ENCODE measurements at places on chromosomes 6 and 20. TPM values are rescaled to one million over a fixed set of nuclear protein-coding genes. Genes with fewer than 3 reads are reported as not detected.

Gene FABP7
- total RNA-seq = not detected

Gene BMP6
- total RNA-seq = 1.3 TPM

Gene PRKN
- not detected for total RNA-seq

Gene C6orf141
- 43.8 TPM for total RNA-seq

Gene ZC2HC1B
- total RNA-seq = not detected

Gene BPIFA3
- not detected for total RNA-seq

Gene OR5V1
- not detected for total RNA-seq

Gene PRR18
- total RNA-seq = not detected

DNA sequence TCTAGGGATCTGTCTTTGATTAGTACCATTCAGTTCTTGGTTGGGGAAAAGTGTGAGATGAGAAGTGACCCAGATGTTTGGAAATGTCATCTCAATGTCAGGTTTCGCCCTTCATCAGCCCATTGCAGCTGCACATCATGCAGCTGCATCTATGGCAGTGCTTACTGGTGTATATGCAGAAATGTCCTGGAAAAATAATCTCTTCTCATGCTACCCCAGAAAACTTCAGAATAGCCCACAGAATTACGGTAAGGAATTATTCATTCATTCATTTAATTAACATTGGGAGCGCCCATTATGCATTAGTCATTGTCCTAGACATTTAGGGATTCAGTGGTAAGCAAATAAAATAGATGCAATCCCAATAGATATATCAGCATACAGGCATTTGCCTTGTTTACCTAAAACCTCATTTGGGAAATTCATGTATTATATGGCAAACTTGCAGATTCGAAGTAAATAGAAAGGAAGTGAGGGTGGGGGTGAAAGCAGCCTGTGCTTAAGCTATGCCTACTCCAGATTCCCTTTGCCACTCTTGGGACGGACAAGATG is 89.2 kb downstream of the PDE7B start:
- peak; percentile 60 for DNase-seq

DNA sequence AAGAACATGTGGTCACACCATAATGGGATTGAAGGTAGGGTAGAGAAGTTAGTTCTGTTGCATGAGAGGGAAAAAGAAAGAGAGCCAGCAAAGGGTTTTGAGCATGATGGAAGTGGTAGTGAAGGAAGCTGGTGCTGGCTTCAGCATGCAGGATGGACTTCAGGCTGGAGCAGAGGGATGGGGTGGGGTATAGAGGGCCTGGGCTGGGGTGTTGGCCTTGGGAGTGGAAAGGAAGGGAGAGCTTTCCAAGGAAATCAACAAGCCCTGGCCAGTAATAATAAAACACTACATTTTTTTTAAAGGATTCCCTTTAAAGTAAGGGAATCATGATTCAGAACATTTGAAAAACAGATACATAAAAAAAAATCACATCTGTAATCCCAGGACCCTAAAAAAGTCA is 61.2 kb downstream of the LAMA4 start:
- DNase-seq = no peak

DNA sequence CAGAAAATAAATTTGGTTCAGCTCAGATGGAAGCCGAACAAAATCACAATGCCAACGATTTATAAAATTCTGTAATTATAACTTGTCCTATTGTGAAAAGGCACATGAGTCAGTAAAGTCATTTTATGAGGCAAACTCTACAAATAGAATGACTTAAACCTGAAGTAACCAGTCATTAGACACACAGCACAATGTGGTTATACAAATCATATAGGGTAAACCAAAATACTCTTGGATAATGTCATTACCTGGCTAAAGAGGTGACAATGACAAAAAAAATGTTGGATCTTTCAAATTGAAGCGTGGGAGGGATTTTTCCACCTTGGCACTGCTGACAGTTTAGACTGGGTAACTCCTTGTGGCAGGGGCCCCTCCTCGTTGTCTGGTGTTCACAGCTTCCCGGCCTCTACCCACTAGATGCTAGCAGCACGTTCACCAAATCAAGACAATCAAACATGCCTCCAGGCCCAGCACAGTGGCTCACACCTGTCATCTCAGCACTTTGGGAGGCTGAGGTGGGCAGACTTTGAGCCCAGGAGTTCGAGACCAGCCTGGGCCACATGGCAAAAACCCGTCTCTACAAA is 5.0 kb downstream of the ANKRD60 start:
- DNase-seq = peak; percentile 82

GRCh38 chr6:109235481-109236038 is 140.3 kb downstream of the CEP57L1 start:
- no peak for DNase-seq

GRCh38 chr6:157158897-157159296 is 164.4 kb downstream of the TMEM242 start:
- DNase-seq = no peak

DNA sequence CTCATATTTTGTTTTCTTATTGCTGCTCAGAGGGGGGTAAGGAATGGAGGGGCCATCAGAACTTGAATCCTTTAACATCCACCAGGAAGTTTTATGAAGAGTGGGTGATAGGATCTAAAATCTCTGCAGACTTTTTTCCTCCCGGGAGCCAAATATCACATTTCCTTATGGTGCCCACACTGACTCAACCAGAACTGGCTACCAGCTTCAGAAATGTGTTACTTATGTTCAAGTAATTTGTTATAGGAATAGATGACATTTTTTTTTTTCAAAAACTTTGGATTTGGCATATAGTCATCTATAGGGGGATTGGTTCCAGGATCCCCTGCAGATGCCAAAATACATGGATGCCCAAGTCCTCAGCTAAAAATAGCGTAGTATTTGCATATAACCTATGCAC is 18.4 kb downstream of the LHFPL5 start:
- no peak for DNase-seq

DNA sequence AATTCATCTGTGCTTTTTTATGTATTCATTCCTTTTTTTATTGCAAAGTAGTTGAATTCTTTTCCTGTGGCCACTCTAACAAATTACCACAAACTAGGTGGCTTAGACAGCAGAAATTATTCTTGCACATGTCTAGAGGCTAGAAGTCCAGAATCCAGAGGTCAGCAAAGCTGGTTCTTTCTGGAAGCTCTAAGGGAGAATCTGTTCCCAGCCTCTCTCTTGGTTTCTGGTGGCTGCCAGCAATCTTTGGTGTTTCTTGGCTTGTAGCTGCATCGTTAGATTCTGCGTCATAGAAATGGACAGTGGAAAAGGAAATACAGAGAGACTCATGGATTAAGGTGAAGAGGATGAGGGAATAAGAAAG is 39.3 kb downstream of the GSTA2 start:
- DNase-seq = no peak

- DNase-seq = no peak
Observed at GRCh38 chr6:170193326-170193821, 97.5 kb downstream of the DLL1 start.

GRCh38 chr6:131819572-131820124 is 11.8 kb downstream of the ENPP1 start:
- DNase-seq = no peak

- no peak for DNase-seq
Observed at GRCh38 chr20:64067733-64068307, 4.8 kb downstream of the TCEA2 start.

DNA sequence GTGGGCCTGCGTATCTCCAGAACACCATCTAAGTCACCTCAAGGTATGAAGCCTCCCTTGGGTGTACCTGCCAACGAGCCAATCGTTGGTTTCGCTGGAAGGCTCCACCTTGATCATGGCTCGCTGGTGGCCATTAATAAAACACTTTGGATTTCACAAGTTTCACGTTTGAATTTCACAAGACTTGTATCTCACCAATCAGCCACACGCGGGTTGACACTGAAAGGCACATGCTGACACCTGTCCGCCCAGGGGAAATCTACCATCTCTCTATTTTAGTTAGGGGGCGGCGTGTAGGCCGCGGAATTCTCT is 586 bp upstream of the HMGA1 start:
- peak; percentile 62 for DNase-seq

- no peak for DNase-seq
Observed at GRCh38 chr20:53149148-53149889, 177.2 kb downstream of the TSHZ2 start.

DNA sequence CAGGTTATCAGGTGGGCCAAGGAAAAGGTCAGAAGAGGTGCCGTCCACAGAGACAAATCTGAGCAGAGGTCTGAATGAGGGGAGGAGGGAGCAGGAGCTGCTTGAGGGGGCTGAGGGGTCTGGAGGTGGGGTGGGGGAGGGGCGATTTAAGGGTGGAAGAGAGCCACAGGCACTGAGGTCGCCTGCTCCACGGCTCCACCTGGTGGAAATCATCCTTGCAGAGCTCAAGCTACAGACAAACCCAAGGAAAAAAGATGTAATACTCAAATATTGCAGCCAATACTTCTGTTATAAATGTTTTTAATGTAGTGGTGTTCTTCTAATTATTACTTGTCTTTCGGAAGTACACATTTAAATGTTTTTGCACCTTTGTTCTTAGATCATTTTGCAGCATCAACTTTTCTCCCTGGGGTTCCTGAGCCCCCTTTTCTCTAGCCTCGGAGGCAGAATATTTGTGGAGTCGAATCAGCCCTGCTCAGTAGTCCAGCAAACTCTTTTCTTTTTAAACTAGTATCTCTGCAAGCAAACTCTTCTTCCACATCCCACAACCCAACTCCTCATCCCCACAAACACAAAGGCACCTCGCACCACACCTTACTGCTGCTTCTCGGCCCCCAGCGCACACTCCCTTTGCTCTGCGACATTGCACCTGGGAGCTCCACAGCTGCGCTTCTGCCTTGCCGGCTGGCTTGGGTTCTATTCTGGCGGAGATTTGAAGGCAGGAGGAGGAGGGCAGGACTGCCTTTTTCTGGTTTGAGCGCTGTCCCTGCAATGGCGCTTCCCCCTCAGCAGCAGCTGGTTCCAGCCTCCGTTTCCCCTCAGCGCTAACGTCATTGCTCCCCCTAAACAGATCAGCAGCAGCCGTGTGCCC is 51.0 kb upstream of the TFAP2A start:
- DNase-seq = peak; percentile 75

DNA sequence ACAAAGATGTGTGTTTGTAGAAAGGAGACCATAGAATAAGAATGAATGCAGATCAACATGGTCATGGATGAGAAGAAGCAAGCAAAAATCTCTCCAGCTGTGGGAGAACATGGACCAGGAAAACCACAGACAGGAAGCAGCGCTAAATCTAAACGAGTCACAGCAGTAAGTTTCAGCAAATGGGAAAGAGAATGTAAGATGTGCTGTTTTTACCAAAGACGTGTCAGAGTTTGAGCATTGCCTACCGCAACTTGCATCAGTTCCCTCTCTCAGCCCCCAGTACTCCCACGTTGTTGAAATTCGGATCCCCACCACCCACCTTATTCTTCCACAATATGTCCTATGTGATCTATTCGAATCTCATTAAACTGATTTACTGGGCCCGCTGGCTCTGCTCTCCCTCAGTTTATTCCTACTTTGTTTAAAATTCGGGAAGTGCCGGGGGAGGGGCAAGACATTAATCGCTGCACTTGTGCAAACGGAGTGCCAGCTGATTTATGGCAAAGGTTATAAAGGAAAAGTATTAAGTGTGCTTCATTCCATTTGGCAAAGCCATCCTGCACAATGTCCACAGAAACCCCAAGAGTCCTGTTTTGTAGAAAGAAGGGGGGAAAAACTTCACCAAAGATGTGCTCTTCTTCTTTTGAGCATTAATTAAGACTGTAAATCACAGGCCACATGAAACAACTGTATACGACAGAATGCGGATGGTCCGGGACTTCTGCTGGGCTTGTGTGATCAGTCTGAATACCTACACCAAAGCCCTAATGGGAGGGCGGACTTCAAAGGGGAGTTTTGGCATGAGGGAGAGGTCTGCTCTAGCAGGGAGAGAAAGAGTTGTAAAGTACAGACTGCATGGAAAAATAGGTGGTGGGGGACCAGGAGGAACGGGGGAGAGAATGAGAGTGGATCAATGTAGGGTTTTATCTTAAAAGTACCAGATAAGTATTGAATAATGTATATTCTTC is 59.1 kb upstream of the PRDM1 start:
- no peak for DNase-seq

DNA sequence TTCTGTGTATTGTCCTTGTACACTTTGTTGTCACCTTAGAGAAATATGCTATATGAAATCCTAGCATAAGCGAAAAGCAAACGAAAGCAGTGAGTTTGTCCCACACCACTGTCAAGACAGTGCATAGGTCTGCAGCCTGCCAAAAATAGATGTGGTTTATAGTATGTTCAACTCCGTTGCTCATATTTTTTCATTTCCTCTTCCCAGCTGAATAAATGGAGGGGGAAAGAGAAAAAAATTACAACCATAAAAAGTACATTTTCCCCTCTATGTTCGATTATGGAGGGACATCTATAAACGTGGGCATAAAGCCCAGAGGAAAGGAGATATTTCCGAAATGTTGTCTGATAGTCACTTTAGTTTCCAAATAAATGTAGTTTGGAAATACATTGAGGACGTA is 25.8 kb downstream of the PRL start:
- DNase-seq = no peak

GRCh38 chr6:44074439-44074812 is 52.8 kb downstream of the MRPL14 start:
- DNase-seq = peak; percentile 86

- no peak for DNase-seq
Observed at GRCh38 chr20:10641893-10642292, 31.9 kb downstream of the JAG1 start.

DNA sequence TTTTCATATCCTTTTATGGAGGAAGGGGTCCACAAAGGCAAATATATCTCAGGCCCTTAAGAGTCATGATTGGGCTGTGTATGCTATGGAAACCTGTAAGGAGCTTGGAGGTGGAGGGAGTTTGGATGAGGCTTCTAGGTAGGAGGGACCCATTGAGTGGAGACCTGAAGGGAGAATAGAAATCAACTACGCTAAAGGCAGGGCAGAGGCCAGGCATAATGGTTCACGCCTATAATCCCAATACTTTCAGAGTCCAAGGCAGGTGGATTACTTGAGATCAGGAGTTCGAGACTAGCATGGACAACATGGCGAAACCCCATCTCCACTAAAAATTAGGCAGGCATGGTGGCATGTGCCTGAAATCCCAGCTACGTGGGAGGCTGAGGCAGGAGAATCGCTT is 34.4 kb upstream of the ZNF217 start:
- DNase-seq = no peak

DNA sequence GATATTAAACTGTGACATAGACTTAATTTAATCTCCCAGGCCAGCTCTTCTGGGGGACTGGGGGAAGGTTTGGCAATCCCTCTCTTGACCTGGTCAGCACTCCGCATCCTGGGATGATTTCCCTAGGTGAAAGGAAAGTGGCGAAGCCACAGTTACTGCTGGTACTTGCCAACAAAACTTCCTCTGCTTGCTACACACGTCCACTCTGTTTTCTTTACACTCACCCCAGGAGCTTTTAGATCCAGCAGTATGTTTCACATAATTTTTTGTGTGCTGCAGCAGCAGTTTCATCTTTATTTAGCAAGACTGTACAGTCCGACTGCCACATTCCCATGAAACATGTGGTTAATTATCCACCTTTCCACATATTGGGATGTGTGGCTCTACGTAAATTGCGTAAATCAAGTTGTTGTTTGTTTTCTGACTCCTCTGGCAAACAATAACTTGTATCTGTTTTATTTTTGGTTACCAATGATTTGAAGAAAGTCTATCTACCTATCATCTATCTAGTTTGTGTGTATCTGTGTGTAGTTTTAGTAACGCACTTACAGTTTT is 284.0 kb downstream of the PHF3 start:
- DNase-seq = no peak

All from PC-3 (cell line).